Stimulated activated CD8-positive, alpha-beta memory T cell treated with anti-CD3 and anti-CD28 coated beads, Interleukin-15, amount 100 ng/mL, for 1 hour (primary cell): ENCODE measurements at places on chromosomes 4 and X.
A peak's percentile ranks its signal among the peaks of the same experiment; 100 is the strongest.

GRCh38 chr4:70627620-70628019, 924 bp upstream of the ENAM start:
- no peak for DNase-seq

GRCh38 chrX:85503258-85504158, 124.0 kb upstream of the POF1B start:
- DNase-seq, result no peak

GRCh38 chr4:151717314-151717713, 43.5 kb downstream of the GATB start:
- DNase-seq, result no peak

DNA sequence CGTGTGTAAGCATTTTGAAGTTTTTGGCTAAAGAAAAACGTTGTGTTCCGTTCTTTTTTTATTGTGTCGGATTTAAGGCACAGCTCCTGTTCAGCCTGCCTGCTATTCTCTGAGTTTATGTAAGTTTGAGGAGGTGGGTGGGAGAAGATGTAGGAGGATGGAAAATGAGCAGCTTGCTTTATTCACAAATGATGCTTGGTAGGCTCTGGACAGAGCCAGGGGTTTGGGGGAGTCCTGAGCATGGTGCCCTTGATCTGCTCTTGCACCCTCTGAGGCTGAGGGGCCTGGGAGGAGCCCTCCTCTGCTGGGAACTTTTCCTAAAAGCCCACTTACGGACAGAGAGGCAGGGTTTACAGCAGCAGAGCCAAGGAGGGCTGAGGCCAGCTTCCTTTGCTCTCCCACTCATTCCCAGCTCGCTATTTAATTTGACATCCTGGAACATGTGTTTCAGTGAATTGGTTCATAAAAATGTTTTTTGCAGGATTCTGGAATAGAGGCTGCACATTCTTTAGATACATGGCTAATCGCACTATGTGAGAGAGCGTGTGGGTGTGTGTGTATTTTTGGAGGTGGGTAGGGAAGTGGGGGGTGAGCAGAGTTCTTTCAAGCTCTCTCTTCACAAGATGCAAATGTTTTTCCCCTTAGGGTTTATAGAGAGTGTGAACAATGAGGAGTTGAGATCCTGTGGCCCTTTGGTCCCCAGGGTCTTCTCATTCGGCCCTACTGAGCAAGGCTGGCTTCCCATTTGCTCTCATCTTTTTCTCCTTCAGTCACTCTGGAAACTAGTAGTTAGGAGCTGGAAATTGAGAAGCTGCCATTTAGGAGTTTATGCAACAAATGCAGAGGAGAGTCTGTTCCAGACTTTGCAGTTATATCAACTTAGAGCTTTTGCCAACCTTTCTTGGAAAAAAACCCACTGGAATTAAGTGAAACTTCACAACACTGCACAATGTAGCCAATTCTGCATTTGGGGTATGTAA, 32.1 kb downstream of the TMEM131L start:
- no peak for DNase-seq

GRCh38 chr4:164997324-164997723, 19.9 kb upstream of the TRIM61 start:
- no peak for DNase-seq

DNA sequence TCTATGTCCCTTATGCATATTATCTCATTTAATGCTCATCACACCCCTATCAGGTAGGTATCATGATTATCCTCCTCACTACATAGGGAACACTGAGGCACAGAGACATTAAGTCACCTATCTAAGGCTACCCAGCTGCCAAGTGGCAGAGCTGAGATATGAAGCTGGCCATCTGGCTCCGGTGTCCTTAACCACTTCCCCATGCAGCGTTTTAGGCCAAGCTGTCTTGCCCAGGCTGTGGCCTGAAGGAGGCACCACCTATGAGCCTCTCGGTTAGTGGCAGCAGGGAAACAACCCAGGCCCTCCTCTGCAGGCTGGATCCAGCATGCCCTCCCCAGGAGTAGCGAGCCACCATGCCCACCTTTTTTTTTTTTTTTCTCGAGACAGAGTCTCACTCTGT, 16.3 kb downstream of the PJA1 start:
- no peak for DNase-seq

DNA sequence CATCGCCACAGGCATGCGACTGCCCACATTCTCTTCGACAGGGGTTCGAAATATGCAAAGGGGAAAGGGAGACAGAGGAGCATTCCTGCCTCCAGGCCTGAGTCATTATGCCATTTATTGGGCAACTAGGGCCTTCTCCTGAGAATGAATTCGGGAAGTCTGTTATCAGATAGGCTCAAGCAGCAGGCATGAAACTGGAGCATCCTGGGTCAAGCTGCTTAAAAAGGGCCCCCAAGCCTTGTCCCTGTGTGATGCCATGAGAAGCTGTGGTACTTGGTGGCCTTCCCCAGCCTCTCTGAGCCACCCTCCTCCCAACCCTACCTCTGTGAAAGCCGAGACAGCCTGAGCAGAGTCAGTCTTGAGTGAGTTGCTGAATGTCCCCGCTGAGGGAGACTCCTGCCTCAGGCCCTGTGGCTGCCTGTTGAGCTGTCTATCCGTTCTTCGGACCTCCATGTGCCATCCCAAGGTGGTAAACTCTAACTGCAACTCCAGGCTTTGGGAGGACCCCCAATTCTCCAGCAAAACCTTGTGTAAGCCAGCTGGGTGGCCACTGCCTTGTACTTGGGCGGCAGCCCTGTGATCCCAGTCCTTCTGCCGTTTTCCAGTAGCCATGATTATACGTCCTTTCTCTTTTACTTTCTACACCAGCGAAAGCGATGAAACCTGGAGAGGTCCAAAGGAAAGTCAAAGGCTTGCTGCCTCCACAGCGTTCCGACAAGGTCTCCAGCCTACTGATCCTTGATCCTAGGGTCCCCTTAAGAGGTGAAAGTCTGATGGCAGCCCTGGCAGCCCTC, 37.7 kb downstream of the NBDY start:
- no peak for DNase-seq

DNA sequence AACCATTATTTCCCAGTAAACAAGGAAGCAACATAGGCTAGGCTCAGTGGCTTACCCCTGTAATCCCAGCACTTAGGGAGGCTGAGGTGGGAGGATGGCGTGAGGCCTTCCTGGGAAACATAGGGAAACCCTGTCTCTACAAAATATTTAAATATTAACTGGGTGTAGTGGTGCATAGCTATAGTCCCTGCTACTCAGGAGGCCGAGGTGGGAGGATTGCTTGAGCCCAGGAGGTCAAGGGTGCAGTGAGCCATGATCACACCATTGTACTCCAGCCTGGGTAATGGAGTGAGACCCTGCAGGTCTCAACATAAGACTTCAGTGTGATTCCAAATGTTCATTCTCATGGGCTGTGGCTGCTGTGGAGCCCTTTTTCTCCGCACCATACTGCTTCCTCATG, 34.9 kb downstream of the FHDC1 start:
- no peak for DNase-seq

DNA sequence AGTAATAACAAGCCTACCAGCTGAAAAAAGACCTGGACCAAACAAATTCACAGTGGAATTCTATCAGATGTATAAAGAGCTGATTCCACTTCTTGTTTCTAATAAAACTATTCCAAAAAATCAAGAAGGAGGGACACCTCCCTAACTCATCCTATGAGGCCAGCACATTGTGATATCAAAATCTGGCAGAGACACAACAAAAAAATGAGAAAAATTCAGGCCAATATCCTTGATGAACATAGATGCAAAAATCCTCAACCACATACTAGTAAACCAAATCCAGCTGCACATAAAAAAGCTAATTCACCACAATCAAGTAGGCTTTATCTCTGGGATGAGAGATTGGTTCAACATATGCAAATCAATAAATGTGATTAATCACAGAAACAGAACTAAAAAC, 147.9 kb upstream of the NEIL3 start:
- no peak for DNase-seq

DNA sequence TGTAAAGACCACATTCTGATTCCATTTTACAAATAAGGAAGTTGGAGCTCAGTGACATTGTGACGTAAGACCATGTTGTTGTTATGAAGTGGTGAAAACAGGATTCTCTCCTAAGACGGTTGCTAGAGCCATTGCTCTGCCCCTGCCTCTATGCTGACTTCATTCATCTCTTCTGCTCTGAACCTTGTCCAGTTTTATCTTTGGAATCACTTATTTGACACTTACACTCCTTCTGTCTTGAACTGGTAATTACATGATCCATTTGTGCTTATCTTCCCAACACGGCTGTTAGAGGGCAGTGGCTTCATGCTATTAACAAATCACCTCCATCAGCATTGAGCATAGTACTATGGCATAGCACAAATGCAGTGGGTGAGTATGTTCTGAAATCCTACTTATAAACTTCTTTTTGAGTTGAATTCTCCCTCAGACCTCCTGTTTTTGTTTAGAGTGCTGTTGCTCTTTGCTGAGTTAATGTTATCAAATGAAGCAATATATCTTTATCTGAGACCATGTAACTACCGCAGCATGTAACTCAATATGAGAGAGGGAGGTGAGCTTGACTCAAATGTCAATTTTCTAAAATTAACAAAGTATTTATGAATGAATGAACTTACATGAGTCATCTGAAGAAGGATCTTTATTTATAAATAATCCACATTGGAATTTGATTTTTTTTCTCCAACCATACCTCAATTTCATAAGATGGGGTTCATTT, 177.8 kb downstream of the RASL11B start:
- DNase-seq, result no peak

- DNase-seq, result no peak
Measured at GRCh38 chrX:93580634-93581033, 92.7 kb downstream of the NAP1L3 start.

DNA sequence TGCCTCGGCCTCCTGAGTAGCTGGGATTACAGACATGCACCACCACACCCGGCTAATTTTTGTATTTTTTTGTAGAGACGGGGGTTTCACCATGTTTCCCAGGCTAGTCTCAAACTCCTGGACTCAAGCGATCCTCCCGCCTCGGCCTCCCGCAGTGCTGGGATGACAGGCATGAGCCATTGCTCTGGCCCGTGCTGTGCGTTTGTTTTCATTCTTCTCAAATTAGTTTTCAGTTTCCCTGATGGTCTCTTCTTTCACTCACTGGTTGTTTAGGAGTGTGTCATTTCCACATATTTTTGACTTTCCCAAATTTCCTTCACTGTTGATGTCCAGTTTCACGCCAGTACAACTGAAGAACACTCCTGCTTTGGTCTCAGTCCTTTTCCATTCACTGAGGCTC, 31.8 kb downstream of the SH3TC1 start:
- DNase-seq, result no peak

GRCh38 chrX:7191681-7192110, 43.7 kb upstream of the PUDP start:
- no peak for DNase-seq

- no peak for DNase-seq
Measured at GRCh38 chr4:152862608-152863007, 73.5 kb upstream of the FHDC1 start.

DNA sequence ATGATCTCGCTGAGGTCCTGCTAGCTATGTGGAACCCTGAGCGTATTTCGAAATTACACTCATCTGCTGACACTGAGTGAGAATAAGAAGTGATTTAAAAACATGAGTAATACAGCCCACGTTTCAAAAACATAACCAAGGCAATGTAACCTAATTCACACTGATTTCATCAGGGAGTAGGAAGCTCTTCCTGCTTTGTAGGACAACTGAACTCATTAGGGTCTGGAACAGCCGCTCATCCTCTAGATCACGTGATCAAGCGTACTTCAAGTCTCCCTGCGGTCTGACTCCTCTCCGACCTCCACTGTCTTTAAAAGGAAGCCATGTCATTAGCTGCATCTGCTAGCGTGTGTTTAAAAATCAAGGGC, 138.0 kb downstream of the NSUN7 start:
- no peak for DNase-seq

GRCh38 chr4:72993876-72994275, 75.6 kb downstream of the COX18 start:
- no peak for DNase-seq

DNA sequence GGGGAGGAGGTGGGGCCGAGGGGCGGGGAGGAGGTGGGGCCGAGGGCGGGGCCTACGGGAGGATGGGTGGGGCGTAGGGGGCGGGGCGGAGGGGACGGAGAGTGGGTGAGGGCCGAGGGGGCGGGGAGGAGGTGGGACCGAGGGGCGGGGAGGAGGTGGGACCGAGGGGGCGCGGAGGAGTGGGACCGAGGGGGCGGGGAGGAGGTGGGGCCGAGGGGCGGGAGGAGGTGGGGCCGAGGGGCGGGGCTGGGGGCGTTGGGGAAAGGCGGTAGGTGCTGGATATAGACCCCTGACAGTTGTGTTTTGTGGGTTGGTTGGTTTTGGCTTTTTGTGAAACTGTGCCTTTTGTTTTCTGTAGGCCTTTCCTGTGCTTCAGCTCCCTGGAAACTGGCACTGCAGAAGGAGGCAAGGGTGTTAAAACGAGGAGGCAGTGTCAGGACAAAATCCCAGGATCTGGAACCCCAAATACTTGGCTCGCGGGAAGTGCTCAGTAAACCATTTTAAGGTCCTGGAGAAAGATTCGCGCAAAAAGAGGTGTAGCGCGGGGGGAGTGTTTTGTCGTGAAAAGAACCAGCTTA, 580 bp upstream of the MMGT1 start:
- DNase-seq, result peak; percentile 47

GRCh38 chr4:94834501-94834900, 76.7 kb downstream of the BMPR1B start:
- DNase-seq, result no peak

GRCh38 chr4:1030031-1030430, 18.6 kb downstream of the FGFRL1 start:
- DNase-seq, result no peak

DNA sequence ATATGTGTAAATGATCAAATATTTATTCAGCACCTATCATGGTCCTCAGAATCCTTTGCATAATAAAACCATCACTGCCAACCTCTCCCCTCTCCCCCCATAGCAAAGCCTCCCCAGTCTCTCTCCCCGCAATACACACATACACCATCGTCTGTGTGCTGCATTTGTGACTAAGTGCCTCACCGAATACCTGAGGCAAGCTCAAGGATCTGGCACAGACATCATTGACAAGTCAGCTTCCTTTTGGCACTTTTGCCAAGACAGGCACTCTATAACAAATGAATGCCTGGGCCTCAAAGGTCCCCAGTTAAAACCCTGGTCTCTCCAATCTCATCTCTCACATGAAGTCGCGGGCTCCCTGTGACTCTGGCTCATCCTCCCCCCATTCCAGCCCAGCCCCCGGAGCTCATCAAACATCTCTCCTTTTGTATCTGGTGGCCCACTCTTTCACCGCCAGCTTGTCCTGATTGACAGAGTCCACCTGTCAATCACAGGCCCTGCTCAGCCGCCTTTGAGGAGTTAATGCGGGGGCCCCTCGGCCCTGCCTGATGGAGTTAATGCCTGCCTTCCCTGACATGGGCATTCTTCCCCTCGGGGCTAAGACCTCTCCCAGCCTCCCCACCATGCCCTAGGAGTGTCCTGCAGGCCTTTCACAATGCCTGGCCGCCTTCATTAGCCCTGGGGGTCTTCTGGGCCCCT, 135.8 kb upstream of the ATP6AP2 start:
- DNase-seq, result no peak

GRCh38 chr4:150938873-150939499, 76.1 kb downstream of the LRBA start:
- DNase-seq, result no peak

- no peak for DNase-seq
Measured at GRCh38 chrX:75107863-75108509, 48.1 kb downstream of the ABCB7 start.

- DNase-seq, result no peak
Measured at GRCh38 chrX:108347800-108348199, 90.4 kb downstream of the COL4A6 start.

GRCh38 chr4:129327637-129328036, 231.7 kb downstream of the C4orf33 start:
- no peak for DNase-seq

GRCh38 chrX:71622576-71623450, 4.5 kb upstream of the CXCR3 start:
- peak; percentile 18 for DNase-seq
